ENCODE measurements at places on chromosomes 2 and 18. TPM values are rescaled to one million over a fixed set of nuclear protein-coding genes. Genes with fewer than 3 reads are reported as not detected.

The KYNU gene
- 35.9 TPM for total RNA-seq

The IAH1 gene
- 36.9 TPM for total RNA-seq

The TDRD15 gene
- 0.10 TPM for total RNA-seq

The PAX3 gene
- total RNA-seq = 0.21 TPM

The ALPP gene
- not detected for total RNA-seq

The NAB1 gene
- total RNA-seq = 36.0 TPM

The COLEC12 gene
- 0.21 TPM for total RNA-seq

The FOXI3 gene
- not detected for total RNA-seq
